ENCODE measurements at places on chromosomes 4 and X.

DNA sequence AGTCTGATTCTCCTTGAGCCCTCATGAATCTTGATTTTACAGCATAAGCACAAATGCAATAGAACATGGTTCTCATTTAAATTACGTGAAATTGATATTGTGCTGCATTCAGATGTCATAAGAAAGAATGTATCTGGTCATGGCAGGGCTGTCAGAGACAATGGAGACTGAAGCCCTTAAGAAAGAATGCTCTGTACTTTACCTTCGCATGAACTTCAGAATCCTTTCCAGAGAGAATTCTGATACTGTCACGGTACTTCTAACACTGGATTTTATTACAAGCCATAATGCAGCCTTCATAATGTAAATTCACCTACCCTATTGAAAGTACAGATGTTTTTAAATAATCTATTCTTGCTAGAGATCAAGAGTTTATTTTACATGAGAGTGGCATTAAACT lies 677.9 kb upstream of the ADGRL3 start:
- DNase-seq = no peak

- DNase-seq = no peak
These were observed 44.3 kb upstream of the PDE5A start for GRCh38 chr4:119672938-119673337.

DNA sequence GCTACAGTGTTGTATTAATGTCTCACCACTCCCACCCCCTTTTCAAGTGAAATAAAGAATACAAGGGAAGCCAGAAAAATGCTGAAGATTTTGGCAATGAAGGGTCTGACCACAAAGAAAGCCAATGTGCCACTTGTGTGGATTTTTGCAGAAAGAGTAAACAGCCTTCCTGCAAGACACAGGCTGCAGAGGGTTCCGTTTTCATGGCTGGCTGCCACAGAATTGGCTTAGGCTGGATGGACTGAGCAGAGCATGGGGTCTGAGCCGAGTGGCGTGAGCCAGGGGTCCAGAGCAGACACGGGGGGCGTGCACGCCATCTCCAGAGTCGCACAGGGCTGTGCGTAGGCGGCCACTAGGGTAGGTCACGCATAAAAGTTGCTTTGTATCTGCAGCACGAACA lies 69.2 kb downstream of the MTNR1A start:
- DNase-seq = no peak

GRCh38 chr4:76339364-76339763 lies 32.8 kb downstream of the STBD1 start:
- no peak for DNase-seq
